Activated naive CD4-positive, alpha-beta T cell treated with anti-CD3 and anti-CD28 coated beads, Interleukin-2, amount 50 U/mL, for 16 hours (primary cell): ENCODE measurements at places on chromosomes 2 and 18.

- no peak for DNase-seq
These were observed 29.0 kb downstream of the KIF5C start for GRCh38 chr2:148903979-148904378.

GRCh38 chr18:10727477-10727876, 201.7 kb downstream of the NAPG start:
- no peak for DNase-seq

- no peak for DNase-seq
These were observed 137.7 kb downstream of the THADA start for GRCh38 chr2:43458014-43458628.

DNA sequence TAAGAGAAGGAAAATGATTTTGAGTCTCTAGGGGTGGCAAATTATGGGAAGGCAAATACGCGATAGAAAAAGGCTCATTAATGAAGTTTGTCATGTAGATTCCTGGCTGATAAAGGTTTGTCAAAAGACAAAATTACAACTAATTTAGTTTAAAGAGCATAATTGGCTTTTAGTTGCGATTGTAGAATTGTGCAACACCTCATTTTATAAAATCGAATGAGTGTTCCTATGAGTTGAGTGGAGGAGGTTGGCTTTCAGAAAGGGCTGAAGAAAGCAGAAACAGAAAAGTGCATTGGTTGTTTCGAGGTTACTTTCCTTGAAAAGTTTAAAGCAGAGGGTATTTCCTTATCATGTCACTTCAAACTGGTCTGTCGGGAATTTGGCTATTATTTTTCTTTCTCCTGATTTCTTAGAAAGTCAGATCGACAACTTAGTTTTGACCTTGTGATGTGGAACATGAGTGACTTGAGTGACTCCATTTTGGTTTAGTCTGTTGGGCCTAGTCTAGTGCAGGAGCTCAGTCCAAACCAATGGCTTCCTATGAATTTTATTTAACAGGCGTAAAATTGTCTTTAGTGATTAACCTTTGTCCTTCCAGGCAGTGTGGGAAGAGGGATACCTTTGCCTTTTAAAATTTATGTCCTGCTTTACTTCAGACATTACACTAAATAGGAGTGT, 2.2 kb upstream of the PCYOX1 start:
- DNase-seq, result no peak

DNA sequence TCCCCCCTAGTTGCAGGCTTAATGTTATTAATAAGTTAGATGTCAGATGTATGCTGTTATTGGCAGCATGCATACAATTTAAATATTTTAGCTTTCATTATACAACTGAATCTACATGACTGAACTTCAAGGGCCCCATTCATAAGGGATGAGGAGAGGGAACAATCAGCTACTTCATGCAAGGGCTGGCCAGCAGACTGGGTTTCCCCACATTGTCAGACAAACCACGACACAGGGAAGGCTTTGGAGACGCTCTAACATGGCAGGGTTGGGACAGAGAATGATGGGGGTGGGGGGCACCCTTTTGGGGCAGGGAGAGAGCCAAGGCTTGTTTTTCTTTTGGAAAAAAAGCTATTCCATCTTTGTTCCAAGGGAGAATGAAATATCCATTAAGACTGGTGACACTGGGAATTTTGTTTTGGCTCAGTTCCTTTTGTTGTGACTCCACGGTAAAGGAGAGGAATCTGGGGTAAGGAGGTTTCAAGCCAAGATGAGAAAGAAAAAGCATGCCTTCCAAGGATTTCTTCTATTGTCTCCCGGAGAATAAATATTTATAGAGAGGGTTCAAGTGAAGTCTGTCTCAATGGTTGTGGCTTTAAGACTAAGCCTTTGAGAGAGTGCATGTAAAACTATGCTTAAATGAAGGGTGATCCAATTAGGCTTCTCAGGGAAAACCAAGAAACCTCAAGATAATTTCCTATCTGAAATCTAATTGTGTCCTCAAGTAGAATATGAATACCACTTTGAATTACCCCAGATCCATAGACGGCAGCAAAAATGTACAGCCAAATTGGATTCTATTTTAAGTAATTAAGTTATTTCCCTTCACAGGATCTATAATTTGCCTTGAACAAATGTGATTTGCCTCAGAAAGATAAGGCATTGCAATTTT, 5.4 kb downstream of the CXCR4 start:
- DNase-seq, result no peak

- no peak for DNase-seq
These were observed 40.4 kb downstream of the PSD4 start for GRCh38 chr2:113214141-113214540.

- no peak for DNase-seq
These were observed 144.0 kb downstream of the GLI2 start for GRCh38 chr2:120879431-120880295.

DNA sequence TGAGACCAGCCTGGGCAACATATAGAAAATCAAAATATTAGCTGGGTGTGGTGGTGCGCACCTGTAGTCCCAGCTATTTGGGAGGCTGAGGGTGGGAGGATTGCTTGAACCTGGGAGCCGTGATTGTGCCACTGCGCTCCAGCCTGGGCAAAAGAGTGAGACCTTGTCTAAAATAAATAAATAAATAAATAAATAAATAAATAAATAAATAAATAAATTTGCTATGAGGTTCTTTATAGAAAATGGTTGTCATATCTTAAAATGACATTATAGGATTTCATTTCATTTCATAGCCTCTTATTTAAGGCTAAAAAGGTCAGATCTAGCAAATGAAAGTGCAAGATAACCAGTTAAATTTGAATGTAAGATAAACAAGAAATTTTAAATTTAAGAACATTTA, 193.0 kb downstream of the NAPG start:
- no peak for DNase-seq

GRCh38 chr2:24409700-24410556, 49.6 kb upstream of the ITSN2 start:
- DNase-seq, result peak; percentile 19

GRCh38 chr2:200578778-200579177, 7.0 kb upstream of the AOX1 start:
- no peak for DNase-seq

- no peak for DNase-seq
These were observed 42.2 kb downstream of the TAF4B start for GRCh38 chr18:26268454-26268853.
